ENCODE measurements at places on chromosomes 11 and 22.
A peak's percentile ranks its signal among the peaks of the same experiment; 100 is the strongest.

GRCh38 chr22:21044931-21045584 is 688 bp upstream of the LRRC74B start:
- DNase-seq = no peak

- DNase-seq = no peak
Measured at GRCh38 chr11:19917069-19917468, 204.4 kb downstream of the NAV2 start.

DNA sequence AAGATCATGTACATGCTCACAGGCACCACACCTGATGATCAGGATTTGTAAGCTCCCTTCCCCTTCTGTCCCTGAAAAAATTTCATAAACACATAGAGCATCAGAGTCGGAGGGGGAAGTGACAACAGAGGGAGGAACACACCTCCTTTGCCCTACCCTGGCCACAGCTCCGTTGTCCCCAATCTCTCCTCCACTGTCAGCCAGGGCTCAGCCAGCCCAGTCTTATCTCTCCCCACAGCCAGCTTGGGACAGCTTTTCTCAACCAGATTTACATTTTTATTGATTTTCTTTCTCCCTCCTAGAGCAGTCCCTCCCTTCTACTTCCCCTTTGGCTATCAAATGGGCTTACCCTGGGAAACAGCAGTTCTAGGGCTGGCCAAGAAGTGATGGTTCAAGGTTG is 32.1 kb upstream of the TPBGL start:
- DNase-seq = no peak

- DNase-seq = no peak
Measured at GRCh38 chr11:104663190-104664140, 234.8 kb downstream of the CASP12 start.

- no peak for DNase-seq
Measured at GRCh38 chr11:33521384-33521783, 179.2 kb downstream of the C11orf91 start.

GRCh38 chr11:69232821-69233743 is 60.9 kb upstream of the MYEOV start:
- no peak for DNase-seq

GRCh38 chr11:119316729-119317591 is at the start of gene MCAM:
Gene MCAM, minus strand, starts transcription at chr11:119317130. Its CDS starts 29 bp downstream, at chr11:119317101.
- DNase-seq = no peak

DNA sequence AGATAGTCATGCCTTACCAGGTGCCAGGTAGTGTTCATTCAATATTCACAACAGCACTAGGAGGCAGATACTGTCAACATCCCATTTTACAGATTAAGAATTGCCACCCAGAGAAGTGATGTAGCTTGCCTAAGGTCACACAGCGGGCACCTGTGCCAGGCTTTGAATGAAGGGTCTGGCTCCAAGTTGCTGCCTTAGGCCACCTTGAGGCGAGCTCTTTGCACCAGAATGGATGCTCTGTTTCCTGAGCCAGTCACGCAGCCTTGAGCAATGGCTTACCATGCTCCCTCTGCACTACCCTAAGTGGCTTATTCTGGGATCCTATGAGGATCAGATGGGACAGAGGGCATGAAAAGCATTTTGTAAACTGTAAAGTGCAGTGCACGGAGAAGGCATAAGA is 25.1 kb upstream of the TIMP3 start:
- no peak for DNase-seq

DNA sequence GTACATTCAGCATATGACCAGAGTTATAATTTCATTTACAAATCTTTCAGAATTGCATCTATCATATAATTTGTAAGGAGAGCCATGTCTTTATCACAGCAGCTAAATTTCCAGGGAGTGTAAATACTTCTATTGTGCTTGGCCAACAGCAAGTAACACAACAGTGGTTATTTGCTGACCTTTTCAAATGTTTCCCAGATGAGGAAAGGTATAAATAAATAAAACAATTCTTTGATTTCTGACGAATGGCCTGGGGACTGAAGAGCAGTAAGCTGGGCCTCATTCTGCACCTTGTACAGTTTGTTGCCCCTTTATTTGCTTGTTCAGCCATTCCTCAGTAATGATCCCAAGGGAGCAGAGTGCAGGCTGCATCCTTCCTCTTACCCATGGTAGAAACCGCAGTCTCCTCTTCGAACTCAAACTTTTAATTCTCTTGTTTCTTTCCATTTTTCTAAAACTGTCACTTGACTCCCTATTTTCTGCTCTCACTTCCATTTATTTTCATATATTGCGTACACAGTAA is 132.8 kb downstream of the DDX10 start:
- no peak for DNase-seq

DNA sequence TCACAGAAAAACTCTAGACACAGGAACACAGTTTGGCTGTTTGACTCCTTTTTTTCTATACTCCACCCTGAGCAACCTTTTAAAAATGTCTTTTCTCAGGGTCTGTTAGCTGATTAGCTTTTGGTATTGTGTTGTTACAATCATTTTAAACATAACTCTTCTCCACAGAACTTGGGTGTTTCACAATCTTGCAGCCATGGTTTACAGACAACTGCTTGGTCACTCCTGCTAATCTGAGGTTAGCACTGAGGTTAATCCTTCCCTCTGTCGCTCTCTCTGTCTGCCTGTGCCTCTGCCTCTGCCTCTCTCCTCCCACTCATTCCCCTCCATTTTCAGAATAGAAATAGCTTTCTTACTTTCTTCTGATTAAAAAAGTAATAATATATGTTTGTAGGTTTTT is 62.4 kb upstream of the ZBED5 start:
- no peak for DNase-seq

DNA sequence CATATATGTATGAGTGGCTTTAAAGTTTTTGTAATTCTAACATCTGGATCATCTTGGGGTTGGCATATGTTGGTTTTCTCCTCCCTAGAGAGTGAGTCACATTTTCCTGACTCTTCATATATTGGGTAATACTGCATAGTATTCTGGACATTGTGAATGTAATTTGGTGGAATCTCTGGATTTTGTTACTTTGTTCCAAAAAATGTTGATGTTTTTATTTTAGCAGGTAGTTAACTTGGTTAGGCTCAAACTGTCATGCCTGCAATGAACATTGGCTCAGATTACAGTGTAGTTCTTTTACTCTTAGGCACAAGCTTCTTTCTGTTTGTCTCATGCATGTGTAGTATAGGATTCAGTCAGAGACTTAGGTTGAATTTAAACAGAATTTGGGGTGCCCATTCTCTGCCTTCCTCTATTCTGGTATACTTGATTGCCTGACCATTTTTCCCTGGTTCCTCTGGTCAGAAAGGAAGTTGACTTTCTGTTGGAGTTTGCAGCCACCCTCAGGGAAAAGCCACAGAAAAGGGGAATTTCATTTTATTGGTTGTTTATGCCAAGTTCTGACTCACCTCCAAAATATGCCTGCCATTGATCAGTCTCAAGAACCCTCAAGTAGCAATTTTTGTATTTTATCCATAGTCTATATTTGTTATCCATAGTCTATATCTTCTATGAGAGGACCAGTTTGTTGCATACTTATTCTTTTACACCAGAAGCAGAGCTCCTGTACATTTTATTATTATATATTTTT is 151.7 kb downstream of the UVRAG start:
- no peak for DNase-seq

GRCh38 chr11:17541330-17541885 is 2.8 kb downstream of the USH1C start:
- no peak for DNase-seq

GRCh38 chr22:43411869-43412807 is at the start of gene MPPED1:
Gene MPPED1, plus strand, starts transcription at chr22:43412014. Its CDS starts 12,972 bp downstream, at chr22:43424986.
- DNase-seq = no peak

DNA sequence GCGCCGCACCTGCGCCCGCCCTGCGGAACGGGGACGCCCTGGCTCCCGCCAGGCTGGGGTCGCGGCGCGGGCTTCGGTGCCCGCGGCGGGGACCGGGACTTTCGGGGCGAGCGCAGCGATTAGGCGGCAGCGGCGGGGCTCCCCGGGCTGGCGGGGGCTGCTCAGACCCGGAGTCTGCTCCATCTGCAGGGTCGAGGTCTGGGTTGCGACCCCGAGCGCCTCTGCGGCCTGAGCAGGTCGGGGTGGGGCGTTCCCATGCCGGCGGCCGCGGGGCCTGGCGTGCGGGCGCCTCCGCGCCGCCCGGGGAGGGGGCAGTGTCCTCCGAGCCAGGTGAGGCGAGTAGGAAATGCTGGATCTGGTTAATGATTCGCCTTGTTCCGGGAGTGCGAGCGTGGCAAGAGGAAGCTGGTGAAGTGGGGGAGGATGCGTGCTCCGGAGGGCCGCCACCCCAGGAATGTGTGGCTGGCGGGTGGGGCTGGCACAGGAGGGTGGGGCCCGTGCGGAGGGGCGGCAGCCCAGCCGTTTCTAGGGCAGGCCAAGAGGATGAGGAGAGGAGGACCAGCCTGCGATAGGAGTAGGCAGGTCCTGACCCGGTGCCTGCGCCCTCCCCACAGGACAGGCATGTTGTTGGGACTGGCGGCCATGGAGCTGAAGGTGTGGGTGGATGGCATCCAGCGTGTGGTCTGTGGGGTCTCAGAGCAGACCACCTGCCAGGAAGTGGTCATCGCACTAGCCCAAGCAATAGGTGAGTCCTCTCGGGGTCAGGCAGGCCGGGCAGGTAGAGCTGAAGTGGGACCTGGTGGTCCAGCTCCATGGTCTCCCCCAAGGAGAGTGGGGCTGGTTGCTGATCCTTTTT is 606 bp downstream of the RASSF7 start:
- no peak for DNase-seq

GRCh38 chr11:66221012-66221411 is 47.4 kb upstream of the RAB1B start:
- peak; percentile 22 for DNase-seq

Data from activated naive CD8-positive, alpha-beta T cell treated with anti-CD3 and anti-CD28 coated beads, Interleukin-2, amount 10 ng/mL, durations not matched to agents 7 days and 5 days (primary cell).